Renal pelvis (tissue), 12 donors: ENCODE measurements at places on chromosomes 13 and 19. TPM values are rescaled to one million over a fixed set of nuclear protein-coding genes. Genes with fewer than 3 reads are reported as not detected.

DNA sequence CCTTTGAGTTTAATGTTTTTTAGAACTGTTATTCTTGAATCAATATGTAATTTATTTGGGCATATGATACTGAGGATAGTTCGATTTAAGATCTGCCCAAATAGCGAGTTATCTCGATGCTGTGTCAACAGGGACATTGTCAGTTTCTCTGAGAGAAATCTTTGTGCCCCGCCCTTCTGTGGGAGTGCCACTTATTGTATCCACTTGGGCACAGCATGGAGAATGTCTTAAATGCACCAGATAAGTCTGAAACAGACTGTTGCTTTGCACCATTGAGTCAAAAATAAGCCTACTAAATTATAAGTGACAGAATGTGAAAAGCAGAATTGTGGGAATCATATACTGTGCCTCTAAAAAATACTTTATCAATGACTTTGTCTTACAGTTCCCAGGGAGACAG, 45.6 kb downstream of the RNASEH2B start:
- no peak for DNase-seq

DNA sequence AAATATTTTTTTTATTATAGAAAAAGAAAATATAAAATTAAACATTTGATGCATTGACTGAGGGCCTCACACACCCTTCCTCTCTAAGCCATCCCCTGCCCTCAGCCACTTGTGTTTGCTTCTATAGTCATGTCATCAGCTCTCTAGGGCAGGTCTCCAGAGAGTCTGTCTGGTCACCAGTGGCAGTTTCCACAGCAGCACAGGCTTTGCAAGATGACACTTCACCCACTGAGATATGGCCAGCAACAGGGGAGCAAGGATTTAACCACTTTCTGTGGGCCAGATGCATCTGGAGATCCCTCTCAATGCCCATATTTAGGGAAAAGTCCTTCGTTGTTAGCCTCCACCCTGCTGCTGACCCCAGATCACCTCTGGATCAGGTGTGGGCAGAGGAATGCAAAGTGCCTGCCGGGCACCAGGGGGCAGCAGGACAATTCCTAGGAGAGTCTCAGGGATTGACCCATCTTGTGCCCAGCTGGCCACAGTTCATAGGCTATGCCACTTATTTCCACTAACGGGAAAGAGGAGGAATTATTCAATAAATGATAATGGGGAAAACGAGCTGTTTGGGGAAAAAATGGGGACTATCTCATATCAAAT, 4.8 kb downstream of the ABCC4 start:
- no peak for DNase-seq

DNA sequence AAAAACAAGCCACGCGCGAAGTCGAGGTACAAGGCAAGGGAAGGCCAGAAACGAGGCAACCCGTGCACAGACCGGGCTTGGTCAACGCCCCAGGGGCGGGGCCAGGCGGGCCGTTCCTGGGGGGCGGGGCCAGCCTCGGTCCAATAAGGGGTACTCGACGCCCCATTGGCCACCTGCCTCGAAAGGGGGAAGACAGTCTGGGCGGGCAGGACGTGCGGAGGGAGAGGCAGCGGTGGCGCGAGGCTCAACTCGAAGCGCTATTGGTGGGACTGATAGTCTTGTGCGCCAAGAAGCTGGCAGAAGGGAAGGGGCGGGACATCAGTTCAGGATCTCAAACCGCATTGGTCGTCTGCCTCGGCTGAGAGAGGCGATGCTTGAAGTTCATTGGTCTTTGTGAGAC, at the start of gene LYPD4:
Gene LYPD4 (minus strand): TSS at position 83 of the 400 bp plus-strand sequence. CDS start 5,398 bp downstream, outside the sequence.
- DNase-seq: no peak

GRCh38 chr19:45780146-45780447, 2.2 kb downstream of the DMPK start:
- no peak for DNase-seq

DNA sequence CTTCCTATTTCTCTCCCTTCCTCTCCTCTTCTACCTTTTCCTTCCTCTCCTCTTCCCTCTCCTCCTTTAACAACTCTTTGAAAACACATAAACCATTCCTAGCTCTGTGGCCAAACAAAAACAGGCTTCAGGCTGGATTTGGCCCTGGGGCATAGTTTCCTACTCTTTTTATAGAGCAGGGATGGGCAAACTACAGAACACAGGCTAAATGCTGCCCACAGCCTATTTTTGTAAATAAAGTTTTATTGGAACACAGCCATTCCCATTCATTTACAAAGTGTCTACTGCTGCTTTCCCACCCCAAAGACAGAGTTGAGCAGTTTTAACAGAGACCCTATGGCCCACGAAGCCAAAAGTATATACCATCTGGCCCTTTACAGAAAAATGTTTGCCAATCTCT, 35.4 kb downstream of the LHFPL6 start:
- DNase-seq: no peak

- no peak for DNase-seq
Measured at GRCh38 chr19:39078436-39079200, 5.5 kb upstream of the ACP7 start.

DNA sequence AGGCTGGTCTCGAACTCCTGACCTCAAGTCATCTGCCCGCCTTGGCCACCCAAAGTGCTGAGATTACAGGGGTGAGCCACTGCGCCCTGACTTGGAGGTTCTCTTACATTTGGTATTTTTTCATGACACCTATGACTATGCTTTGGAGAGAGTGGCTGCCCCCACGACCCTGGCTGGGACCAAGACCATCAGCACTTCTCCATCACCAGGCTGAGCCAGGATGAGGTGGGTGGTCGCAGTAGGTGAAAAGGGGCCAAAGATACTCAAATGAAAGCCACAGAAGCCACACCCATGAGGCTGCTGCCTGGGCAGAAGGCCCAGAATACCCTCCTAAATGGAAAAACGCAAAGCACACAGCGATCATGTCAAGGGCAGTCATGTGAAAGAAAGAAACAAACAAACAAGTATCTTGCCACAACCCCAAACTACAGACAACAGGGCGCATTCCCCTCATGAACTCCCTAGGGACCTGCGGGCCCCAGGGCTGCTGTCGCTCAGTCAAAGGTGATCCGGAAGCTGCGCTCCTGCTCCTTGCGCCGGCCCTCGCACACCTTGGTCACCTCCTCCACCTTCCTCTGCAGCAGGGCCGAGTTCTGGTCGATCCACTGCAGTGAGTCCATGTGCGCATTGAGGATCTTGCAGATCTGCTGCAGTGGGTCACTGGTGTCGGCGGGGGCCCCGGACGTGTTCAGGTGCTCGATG, 11.2 kb upstream of the IL4I1 start:
- DNase-seq: no peak

- DNase-seq: no peak
Measured at GRCh38 chr19:8575467-8575997, 1.7 kb downstream of the MYO1F start.

DNA sequence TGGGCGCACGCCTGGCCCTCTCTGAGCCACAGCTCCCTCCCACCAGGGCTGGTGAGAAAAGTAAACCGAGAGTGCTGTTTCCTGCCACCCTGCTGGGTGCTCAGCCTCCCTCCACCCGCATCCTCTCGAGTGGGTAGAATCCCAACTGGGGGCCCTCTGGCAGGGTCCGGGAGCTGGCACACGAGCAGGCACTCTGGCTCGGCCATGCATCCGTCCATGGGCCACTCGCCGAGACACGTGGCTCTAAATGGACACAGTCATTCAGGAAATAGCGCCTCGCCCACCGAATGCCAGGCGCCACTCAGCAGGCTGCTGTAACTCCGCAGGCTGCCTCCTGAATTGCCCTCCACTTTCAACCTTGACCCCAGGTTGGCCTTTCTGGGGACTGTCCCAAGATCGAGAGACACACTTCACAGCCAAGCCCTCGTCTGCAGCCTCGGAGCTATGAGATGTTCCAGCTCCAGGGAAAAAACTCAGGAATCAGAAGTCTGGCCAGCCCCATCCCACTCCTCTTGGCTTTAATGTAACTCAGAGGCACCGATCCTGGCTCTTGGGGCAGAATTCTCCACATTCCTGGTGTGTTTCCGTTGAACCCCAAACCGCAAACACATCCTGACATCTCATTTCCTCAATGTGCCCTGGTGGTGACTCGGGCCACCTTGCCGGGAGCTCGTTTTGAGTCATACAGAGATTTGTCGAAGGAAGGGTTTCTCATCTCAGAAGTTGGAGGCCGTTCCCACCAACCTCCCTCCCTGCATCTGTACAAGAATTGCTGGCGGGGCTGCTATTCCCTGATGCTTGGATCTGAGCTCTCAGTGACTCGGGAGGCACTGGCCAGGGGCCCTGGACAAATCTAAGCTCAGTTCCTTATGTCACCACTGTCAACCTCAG, 14.1 kb downstream of the KLF2 start:
- no peak for DNase-seq

DNA sequence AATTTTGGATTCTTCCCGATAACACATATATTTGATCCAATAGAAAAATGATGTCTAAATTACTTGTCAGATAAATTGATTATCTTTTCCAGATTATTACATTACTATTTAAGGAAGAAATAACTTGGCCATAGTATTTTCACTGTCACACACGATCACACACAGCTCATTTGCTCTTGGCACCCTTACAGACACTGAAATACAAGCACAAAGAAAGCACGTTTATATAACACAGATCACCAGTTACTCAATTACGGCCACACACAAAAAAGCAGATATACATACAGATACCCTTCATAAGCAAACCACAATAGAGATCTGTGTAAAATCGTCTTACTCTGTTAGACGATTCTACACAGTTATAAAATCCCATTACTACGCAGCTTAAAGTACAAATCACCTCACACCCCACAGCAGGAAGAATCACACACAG, 716 bp upstream of the ZNF420 start:
- no peak for DNase-seq

ZSWIM4 gene
- polyA plus RNA-seq: 11.0 TPM

ANKLE1 gene
- polyA plus RNA-seq: 2.3 TPM
